ENCODE measurements at places on chromosomes 7 and 10.
A peak's percentile ranks its signal among the peaks of the same experiment; 100 is the strongest.

DNA sequence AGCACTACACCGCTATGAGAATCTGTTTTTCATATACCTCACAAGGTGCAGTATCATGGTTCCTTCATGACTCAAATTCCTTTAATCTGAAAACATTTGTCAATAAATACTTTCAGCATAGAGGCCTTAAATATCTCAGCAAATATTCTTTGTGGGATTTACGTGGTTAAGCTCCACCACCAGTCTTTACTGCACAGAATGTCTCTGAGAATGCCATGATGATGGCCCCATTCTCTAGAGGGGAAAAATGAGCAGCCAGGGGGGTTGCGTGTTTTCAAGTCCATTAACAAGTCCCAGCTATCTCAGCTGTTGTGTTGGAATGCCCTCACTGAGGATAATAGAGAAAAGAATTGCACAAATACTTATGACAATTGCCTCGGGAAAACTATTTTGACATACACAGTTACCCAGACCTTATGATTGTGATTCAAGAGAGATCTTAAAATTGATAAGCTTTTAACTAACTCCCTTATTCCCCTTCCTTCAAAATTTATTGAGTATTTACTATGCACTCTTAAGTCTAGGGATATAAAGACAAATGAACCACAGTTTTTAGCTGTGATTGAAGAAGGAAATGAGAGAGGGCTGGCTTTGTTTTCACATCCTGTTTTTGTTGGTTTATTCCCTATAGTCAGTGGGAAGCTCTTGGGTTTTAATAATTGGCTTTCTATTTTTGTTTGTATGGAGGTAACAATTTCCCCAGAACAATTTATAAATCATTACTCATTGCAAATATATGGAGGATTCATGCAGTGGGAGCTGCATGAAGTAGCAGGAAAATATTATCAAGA is 176.5 kb upstream of the VWC2 start:
- no peak for DNase-seq

DNA sequence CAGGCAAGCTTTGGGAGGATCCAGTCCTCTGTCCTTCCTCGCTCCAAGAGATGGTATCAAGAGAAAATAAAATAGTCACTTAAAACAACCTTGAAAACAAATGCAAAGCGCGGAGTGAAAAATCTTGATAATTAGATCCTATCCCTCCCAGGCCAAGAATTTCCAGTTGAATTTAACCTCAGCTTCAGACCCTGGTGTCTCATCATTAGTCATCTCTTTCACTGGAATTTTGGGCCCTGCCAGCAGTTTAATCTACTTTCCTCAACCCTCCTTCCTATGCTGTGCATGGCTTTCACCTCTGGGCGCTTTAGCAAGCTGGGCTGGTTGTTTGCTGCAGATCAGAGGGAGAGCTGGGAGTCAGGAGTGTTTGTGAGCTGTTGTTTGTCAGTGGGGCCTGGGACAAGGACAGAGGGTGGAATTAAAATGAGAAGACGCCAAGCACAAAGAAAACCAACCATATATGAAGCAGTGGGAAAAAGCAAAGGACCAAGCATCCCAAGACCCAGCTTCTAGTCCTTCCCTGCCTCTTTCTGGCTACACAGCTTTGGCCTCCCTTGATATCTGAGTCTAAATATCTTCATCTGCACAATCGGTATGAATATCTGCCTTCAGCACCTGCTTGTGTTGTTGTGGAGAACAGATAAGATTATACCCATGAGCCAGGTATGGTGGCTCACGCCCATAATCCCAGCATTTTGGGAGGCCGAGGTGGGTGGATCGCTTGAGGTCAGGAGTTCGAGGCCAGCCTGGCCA is 13.5 kb downstream of the MYOF start:
- peak; percentile 61 for DNase-seq

DNA sequence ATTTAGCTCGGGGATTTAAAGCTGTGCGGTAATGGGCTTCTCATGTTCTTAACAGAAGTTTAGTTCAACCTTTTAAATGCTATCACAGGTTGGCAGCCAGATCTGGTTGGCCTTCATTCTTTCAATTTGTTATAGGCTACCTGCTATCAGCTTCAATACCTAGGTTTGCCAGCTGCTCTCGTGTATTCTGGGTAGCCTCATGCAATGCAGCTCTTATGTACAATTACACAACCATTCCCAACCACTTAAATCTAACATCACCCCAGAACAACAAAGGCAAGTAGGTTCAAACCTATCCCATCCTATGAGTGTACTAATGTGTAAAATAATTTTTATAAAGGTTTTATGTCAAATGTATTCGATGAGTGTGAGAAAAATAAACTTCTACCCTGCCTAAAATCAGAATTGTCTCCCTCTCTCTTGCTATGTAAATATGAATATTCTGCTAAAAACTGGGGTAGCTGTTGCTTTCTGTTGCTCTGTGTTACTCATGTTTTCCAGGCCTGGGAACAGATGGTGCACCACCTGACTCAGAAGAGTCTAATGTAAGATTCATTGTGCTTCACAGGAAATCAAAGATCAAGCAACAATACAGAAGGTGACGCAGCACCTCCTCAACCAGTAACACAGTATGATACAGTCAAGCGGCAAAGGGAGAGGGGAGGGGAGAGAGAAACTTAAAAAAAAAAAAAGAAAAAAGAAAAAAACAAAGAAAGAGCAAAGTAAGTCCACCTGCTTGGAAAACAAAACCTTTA is 188.6 kb downstream of the ETV1 start:
- peak; percentile 9 for DNase-seq

- no peak for DNase-seq
Measured at GRCh38 chr10:43190775-43191174, 52.5 kb downstream of the CSGALNACT2 start.

Measured in T1000 (cell line).